NCI-H1694 (cell line): ENCODE measurements at places on chromosomes 6 and 20.
A peak's percentile ranks its signal among the peaks of the same experiment; 100 is the strongest.

- DNase-seq, result no peak
Measured at GRCh38 chr6:119676230-119676629, 326.7 kb upstream of the MAN1A1 start.

DNA sequence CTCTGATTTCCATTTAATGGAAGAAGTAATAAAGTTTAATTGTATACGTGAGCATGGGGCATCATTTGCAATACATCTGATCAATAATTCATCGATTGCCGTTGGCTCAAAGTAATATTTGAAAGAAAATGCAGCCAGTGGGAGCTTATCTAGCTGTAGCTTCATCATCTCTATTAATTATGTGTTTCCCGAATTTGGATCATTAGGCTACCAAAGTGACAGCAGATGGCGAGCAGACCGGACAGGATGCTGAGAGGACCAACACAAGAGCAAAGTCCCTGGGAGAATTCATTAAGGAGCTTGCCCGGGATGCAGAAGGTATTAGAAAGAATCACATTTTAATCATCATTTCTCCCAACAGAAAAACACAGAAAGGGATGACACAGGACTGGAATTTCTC lies 327.1 kb downstream of the ARHGAP18 start:
- DNase-seq, result no peak

DNA sequence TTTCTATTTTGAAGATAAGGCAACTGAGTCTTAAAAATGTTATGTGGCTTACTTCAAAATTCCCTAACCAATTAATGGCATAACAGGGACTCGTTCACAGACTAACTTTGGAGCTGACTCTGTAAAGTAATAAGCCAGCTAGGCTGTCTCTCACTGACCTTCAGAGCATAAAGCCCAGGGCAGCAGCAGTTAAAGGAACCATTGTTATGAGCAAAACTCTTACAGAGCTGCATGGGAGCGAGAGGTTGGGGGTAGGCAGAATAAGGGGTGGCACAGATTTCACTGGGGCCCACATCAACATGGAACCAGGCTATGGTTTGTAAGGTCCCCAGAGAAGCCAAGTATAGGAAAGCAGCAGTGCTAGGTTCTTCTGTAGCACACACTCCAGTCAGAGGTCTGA lies 637.8 kb downstream of the RFPL4B start:
- DNase-seq, result no peak

DNA sequence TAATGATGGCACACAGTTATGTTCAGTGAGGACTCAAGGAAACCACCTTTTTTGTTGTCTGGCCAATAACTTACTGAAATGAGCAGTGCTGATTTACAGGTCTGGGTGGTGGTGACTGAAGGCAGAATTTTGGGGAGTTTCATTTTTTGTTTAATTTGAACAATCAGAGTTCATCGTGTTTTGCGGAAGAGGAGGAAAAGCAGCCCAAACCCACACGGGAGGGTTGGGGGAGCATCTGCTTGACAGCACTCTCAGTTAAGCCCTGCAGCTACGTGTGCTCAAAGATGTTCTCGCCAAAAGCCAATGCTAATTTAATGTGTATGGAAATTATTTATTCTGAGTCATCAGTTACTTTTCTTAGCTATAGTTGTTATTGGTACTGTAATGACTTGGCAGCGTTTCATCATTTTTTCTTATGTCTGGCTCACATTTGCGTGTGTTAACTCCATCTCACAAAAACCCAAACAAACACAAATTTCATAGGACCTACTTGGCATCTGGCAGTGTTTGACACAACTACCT lies 89.2 kb downstream of the UST start:
- DNase-seq, result no peak

DNA sequence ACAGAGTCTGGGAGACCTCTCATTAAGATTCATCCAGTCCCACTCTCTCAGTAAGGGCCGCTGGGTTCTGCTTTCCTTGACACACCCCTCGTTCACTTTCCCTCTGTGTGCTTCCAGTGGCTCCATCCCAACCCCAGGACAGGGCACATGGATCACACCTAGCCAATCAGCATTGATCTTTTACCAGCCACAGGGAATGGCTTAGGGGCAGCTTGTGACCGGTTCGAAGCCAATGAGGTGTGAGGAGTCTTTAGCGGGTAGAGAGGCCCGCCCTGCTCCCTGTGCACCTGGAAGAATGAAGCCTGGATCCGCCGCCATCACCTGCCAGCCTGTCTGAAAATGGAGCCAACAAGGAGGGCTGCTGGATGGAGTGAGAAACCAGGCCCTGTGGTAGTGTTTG lies 35.2 kb upstream of the OVOL2 start:
- no peak for DNase-seq

GRCh38 chr6:163282672-163283071 lies 131.8 kb upstream of the QKI start:
- DNase-seq, result no peak

DNA sequence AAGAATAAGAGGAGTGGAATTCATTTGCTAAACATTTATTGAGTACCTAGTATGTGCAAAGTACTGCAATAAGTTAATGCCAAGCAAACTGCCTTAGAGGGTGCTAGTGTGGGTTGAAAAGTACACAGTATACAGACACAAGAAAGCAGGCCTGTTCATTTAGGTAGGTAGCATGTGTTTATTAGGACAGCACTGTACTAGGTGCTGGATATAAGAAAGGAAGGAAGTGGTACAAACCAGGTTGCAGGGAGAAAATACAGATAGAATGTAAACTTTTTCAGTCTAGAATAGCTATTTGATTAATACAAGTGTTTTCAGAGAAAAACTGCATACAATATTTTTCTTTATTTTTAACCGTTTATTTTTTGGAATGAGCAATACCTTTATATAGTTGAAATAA lies 68.1 kb downstream of the PHF20 start:
- no peak for DNase-seq

GRCh38 chr20:23360531-23360930 lies 1.5 kb upstream of the GZF1 start:
- DNase-seq, result no peak

DNA sequence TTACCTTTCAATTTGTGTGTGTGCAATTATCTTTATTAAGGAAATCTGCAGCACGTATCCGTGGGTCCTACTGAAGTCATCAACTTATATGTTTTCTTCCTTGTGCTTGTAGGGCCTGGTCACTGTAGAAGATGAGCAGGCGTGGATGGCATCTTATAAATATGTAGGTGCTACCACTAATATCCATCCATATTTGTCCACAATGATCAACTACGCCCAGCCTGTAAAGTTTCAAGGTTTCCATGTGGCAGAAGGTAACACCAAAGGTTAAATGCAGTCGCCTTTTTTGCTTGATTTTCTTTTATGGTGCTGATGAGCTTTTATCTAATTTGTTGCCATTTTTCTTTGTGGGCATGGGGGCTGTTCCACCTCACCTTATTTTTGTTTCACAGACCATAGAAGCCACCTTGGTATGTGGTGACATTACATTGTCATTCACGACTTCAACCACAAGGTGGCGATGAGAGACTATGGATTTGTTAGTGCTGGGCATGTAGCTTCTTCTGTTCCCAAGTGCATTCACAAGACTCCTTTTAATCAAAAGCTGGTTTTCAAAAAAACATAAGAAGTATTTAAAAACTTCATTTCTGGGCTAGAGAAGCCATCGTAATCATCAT lies 106.5 kb upstream of the LAMP5 start:
- peak; percentile 61 for DNase-seq

GRCh38 chr6:89217299-89217910 lies at the start of gene GABRR1:
Gene GABRR1 (minus strand): TSS chr6:89217358. CDS start chr6:89217322, 36 bp downstream.
- no peak for DNase-seq

GRCh38 chr6:14511061-14511586 lies 393.6 kb downstream of the CD83 start:
- DNase-seq, result no peak

DNA sequence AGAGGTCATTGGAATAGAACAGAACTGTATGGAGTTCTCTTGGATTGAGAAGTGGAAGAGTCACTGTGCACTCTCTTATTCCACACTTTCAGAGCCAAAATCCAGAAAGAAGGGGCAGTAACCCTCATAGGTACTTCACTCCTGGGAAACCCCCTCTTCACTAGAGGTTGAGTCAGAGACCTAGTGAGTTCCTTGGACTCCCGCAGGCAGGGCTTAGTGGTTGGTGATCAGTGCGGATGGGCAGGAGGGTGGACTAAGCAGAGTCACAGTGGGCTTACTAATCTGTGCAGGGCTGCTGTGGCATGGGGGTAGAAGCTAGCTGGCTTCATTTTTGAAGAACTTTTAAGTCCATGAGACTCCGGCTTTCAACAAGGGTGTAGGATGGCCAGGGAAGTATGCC lies 95.0 kb upstream of the MLN start:
- DNase-seq, result no peak

DNA sequence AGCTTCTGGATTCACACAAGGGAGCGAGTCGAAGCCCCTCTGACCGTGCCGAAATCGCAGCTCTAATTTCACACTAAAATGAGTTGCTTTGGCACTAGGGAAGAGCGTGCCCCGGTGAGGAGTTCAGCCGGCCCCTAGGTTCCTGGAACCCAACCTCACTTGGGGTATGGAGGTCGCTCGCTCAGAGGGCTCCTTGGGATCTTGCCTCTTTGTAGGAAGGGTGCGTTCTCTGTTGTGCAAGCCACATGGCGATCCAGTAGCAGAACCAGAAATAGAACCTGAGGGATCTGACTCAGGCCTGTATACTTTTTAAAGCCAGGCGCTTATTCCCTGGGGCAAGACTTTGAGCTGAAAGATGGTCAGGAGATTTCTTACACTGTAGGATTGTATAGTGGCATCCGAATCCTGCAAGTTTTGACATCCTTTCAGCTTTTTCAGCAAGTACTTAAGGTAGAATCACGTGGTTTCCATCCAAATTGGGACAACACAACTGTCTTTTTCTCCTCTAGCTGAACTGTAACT lies 861 bp upstream of the RALGAPA2 start:
- DNase-seq, result no peak

DNA sequence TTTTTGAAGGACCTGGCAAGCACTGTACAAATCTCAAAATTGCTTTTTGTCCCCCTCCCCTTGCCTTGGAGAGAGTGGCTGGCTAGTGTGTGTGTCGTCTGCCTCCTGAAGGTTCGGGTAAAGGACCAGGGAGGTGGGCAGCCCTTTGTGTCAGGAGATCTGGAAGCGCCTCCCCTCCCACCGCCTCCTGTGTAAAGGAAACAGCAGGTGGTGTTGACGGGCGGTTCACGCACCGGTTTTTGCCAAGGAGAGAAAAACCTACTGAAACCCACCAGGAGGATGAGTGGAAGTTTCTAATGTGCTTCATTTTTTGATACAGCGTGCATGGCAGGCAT lies 1.2 kb downstream of the ENTPD6 start:
- no peak for DNase-seq

GRCh38 chr20:32592022-32592421 lies 6.9 kb upstream of the NOL4L start:
- no peak for DNase-seq

DNA sequence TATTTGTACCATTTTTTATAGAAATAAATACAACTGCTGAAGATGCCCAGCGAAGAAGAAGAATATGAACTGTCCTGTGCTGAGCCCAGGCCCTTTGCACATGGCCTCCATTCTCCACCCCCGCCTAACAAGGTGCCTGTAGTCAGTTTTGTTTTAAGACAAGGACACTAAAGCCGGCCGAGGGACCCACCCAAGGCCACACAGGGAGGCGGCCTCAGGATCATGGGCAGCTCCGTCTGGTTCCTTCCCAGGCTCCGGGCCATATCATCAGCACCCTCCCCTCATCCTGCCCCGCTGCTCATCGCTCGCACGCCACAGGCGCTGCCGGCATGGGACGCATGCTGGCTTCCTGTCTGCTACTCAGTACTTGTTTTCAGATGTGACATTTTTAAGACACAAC lies 21.3 kb downstream of the PSMG4 start:
- no peak for DNase-seq

GRCh38 chr6:112128208-112128607 lies 40.8 kb downstream of the FAM229B start:
- DNase-seq, result no peak

- DNase-seq, result no peak
Measured at GRCh38 chr6:125356884-125357283, 55.1 kb upstream of the HDDC2 start.

- no peak for DNase-seq
Measured at GRCh38 chr6:145159921-145160320, 575.4 kb downstream of the EPM2A start.

- no peak for DNase-seq
Measured at GRCh38 chr6:104601131-104601651, 258.5 kb downstream of the HACE1 start.

DNA sequence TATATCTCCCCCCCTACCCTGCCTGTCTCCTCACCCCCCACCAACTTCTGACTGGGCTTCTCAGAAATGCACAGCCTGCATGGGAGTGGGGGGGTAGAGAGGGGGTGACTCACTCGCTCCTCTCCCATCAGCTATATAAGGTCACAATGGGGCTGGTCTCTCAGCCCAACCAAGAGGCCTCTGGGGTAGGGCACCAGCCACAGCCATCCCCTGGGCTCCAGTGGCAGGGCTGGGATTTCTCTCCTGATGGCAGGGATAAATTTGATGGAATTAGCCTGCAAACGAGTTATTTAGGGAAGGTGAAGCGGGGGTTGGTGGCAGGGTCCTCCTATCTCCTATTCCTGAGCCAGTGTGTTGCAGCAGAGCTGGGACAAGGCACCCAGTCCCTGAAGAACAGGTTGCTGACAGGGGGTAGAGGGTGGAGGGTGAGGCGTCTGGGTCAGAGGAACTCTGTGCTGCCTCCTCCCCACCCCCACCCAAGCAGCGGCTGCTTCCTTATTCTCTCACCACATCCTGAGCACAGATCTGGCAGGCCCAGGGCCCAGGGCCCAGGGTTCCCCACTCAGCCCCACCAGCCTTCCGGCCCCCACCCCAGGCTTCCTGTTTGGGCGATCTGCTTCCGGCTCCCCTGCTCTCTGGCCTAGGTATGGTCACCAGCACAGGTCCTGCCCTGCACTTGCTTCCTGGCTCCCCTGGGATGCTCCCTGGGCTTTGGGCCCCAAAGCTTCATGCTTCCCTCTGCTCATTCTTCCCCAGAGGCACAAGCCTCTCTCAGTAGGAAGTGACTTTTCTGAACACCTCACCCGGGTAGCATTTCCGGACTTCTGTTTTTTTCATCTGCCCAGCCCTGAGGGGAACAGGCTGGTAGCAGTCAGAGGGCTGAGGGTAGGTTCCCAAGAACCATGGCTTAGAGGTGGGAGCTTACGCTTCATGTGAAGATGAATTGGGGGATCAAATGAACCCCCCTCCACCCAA lies 4.0 kb downstream of the PPP1R18 start:
- DNase-seq, result no peak

- no peak for DNase-seq
Measured at GRCh38 chr6:133337308-133337707, 96.2 kb downstream of the EYA4 start.

GRCh38 chr6:136334853-136335252 lies 45.2 kb upstream of the BCLAF1 start:
- no peak for DNase-seq
